ENCODE measurements at places on chromosomes 7 and 10. TPM values are rescaled to one million over a fixed set of nuclear protein-coding genes. Genes with fewer than 3 reads are reported as not detected.
A peak's percentile ranks its signal among the peaks of the same experiment; 100 is the strongest.

The CLCN1 gene
- 0.57 TPM for polyA plus RNA-seq

DNA sequence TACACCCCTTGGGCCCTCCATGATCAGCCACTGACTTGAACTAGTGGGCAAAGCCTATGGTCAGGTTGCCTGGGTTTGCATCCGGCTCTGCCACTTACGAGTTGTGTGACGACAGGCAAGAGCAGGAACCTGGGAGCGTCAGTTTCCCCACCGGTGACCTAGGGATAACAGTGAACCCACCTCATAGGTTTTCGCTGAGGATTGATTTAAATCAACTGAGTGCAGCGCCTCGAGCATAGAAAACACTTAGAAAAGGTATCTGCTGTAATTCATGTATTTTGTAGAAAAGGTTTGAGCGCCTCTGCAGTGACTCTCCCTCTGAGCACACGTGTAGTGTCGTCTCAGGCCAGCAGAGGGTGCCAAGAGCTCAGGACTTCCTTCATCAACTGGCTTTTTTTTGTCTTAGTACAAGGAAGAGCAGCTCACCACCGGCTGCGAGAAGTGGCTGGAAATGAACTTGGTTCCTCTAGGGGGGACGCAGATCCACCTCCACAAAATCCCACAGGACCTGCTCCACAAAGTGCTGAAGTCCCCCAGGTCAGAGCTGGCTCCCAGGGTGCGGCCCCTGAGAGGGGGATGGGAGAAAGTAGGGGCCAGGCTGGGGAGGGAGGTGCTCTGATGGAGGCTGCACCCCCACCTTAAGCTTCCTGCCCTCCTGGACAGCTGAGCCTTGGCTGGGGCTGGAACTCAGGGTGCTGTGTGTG, 27.7 kb downstream of the BTBD16 start:
- no peaks in the 10 kb centered on the region for H3K36me3 ChIP-seq
- no peak overlapping the region for H3K4me3 ChIP-seq
- no peaks in the 10 kb centered on the region for H3K27me3 ChIP-seq
- H3K27ac ChIP-seq, result no peak overlapping the region

DNA sequence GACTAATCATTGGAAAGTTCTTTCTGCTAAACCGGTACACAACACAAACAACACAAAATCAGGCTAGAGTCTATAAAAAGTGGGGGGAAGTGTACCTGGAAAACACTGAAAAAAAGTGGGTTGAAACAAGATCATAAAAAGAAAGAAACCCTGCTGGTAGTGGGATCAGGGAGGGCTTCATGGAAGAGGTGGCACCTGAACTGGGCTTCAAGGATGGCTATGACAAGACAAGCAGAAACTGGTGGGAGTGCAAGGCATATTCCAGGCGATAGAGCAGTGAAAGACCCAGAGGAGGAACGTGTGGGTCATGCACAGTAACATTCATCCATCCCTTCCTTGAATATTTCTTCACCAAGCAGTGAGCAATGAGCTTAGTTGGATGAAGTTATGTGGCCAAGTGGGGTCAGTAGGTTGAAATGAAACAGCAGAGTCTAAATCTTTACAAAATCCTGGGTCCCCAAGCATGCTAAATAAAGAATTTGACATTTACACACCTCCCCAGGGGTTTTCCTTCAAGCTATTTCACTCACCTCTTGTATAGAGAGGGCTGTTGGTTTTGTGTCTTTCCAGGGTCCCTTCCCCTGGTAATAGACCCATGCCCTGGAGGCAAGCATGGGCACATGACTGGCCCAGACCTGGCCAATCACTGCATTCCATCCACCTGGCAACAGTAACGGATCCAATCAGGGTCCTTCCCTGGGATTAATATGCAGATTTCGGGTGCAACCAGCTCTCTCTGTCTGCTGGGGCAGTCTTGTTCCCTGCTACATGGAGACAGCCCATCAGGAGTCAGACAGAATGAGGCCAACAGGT, 38.2 kb downstream of the SPOCK2 start:
- DNase-seq, result no peak
- H3K36me3 ChIP-seq, result no peaks in the 10 kb centered on the region
- H3K27ac ChIP-seq, result no peak overlapping the region
- no peaks in the 10 kb centered on the region for H3K4me1 ChIP-seq

The C10orf53 gene
- polyA plus RNA-seq, result 0.05 TPM

DNA sequence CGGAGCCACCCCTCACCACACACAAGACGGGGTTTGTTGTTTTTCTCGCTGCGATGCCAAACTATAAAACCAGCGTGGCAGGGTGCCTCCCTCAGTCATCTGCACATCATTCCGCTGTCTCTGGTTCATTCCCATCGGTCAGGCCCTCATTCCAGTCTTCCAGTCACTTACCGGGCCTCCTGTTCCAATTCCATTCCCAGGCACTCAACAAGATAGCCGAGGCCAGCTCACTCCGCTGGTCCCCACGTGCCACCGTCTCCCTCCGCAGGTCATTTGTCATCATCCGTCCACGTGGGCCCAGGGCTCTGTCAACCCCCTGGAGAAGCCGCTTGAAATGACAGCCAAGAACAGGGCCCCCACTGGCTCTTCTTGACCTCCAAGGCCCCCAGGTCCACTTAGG, 6.1 kb upstream of the TMEM184A start:
- peaks cover 12% of the 10 kb centered on the region for H3K4me1 ChIP-seq
- H3K36me3 ChIP-seq, result peaks cover 8% of the 10 kb centered on the region
- DNase-seq, result no peak

The LAMTOR4 gene
- 448 TPM for polyA plus RNA-seq

- DNase-seq, result no peak
- peaks cover 16% of the 10 kb centered on the region for H3K36me3 ChIP-seq
- H3K4me1 ChIP-seq, result no peaks in the 10 kb centered on the region
- H3K4me3 ChIP-seq, result no peak overlapping the region
- H3K27ac ChIP-seq, result no peak overlapping the region
- H3K27me3 ChIP-seq, result no peaks in the 10 kb centered on the region
These were observed 22.6 kb downstream of the PNPLA8 start for GRCh38 chr7:108503112-108504026.

DNA sequence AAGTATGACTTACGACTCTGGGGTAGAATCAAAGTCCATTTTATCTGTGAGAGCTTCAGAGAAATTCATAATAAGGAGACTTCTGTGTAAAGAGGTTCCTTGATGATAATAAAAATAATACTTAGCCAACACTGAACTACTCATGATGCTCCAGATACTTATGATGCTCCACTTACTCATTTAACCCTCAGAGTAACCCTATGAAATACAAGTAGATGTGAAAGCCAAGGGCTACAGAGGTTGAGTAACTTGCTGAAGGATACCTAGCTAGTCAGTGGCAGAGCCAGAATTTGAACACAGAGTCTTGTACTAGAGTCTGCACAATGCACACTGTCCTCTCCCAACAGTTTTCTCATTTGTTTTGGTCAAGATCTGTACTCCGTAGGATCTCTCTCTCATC, 89.5 kb downstream of the HECW1 start:
- H3K4me3 ChIP-seq, result no peak overlapping the region
- H3K36me3 ChIP-seq, result no peaks in the 10 kb centered on the region
- H3K27me3 ChIP-seq, result no peaks in the 10 kb centered on the region

The MORN4 gene
- polyA plus RNA-seq, result 4.7 TPM

DNA sequence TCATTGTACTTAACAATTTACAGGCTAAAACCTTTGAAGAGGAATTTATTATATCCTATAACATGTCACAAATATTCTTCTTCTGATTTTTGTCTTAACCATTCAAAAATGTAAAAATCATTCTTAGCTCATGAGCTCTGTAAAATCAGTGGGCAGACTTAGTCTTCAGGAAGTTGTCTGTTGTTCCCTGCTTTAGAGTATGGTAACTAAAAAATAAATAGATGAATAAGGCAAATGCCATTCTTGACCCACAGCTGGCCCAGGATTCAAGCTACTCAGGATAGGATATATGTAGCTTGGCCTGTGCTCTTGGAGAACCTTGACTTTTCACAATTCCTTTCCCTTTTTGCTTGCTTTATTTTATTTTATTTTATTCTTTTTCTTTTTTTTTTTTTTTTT, 51.5 kb downstream of the LRRC4 start:
- no peak overlapping the region for H3K4me3 ChIP-seq
- H3K4me1 ChIP-seq, result no peaks in the 10 kb centered on the region
- no peak overlapping the region for H3K27ac ChIP-seq
- no peaks in the 10 kb centered on the region for H3K36me3 ChIP-seq
- no peak for DNase-seq

DNA sequence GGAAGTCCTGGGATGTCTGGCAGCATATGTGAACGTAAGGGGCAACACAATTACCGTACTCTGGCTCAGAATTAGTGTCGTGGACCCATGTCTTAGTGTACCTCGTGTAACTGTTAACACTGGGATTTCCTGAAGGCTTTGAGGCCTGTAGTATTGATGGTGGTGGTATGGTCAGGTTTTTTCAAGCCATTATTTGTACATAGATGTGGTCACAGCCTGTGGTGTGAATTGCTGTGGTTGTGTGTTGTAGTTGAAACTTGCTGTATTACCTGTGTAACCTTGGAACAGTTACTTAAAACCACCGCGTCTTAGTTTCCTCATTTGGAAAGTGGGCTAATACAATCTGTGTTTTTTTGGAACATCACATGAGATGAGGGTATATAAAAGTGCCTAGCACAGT, 5.3 kb downstream of the EXOC4 start:
- no peaks in the 10 kb centered on the region for H3K27me3 ChIP-seq
- no peak overlapping the region for H3K4me3 ChIP-seq
- H3K36me3 ChIP-seq, result no peaks in the 10 kb centered on the region
- H3K4me1 ChIP-seq, result peaks cover 7% of the 10 kb centered on the region
- no peak for DNase-seq
- H3K27ac ChIP-seq, result no peak overlapping the region

- peaks cover 27% of the 10 kb centered on the region for H3K4me1 ChIP-seq
- DNase-seq, result no peak
- H3K27ac ChIP-seq, result peak overlapping the region; percentile 38
- no peaks in the 10 kb centered on the region for H3K36me3 ChIP-seq
- no peak overlapping the region for H3K4me3 ChIP-seq
These were observed 81.7 kb downstream of the DLG5 start for GRCh38 chr10:77844713-77845445.

The PIP4K2A gene
- polyA plus RNA-seq, result 23.8 TPM

DNA sequence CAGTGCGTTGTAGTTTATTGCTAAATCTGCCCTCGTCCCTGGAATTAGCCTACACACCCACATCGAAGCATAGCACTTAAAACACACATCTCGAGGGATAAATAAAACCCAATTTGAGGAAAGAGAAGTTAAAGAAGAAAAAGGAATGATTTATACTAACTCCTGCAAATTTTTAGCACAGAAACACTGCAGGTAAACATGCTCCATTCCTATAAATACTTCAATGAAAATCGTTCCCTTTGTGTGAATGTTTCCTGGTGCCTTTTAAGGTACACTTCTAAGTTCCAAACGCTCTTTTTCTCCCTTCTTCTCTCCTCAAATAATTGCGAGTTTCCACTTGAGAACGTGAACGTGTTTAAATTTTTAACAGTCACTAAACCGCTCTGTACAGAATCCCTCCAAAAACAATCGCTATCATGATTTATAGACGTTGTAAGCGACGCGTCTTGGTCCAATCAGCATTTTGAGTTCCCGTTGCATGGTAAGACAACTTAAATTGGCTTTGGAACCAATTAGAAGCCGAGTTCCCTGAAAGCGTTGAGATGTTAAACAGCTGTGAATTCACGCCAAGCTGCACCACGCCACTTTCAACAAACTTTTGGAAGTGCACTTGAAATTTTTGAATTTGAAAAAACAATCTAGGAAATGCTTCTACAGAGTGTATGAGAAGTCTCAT, 12.5 kb upstream of the EBLN1 start:
- H3K4me1 ChIP-seq, result peaks cover 2% of the 10 kb centered on the region
- H3K27me3 ChIP-seq, result no peaks in the 10 kb centered on the region
- H3K36me3 ChIP-seq, result no peaks in the 10 kb centered on the region

GRCh38 chr10:5546891-5547680, 22.3 kb downstream of the CALML3 start:
- DNase-seq, result no peak
- no peaks in the 10 kb centered on the region for H3K36me3 ChIP-seq
- no peaks in the 10 kb centered on the region for H3K27me3 ChIP-seq
- H3K4me3 ChIP-seq, result no peak overlapping the region
- peaks cover 53% of the 10 kb centered on the region for H3K4me1 ChIP-seq

The SEC23IP gene
- polyA plus RNA-seq, result 14.1 TPM

DNA sequence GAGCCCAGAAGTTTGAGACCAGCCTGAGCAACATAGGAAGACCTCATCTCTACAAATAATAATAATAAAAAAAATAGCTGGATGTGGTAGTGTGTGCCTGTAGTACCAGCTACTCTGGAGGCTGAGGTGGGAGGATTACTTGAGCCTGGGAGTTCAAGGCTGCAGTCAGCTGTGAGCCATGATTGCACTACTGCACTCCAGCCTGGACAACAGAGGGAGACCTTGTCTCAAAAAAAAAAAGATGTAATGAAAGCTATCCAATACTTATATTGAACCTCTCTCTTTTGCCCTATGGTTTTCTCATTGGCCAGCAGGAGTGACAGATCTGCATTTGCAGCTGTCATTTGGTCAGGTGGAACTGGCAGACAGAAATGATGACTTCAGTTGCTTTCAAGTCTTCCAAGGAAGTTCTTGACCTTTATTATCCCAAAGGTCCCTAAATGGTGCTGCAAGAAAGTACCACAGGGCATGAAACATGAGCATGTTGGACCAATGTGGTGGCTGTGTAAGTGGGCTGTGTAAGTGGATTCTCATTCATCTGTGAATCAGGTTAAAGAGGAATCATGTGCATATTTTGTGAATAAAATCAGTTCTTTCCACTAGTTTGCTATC, 99.4 kb downstream of the CALD1 start:
- no peak for DNase-seq
- no peaks in the 10 kb centered on the region for H3K4me1 ChIP-seq
- H3K4me3 ChIP-seq, result no peak overlapping the region
- H3K27ac ChIP-seq, result no peak overlapping the region
- no peaks in the 10 kb centered on the region for H3K27me3 ChIP-seq

DNA sequence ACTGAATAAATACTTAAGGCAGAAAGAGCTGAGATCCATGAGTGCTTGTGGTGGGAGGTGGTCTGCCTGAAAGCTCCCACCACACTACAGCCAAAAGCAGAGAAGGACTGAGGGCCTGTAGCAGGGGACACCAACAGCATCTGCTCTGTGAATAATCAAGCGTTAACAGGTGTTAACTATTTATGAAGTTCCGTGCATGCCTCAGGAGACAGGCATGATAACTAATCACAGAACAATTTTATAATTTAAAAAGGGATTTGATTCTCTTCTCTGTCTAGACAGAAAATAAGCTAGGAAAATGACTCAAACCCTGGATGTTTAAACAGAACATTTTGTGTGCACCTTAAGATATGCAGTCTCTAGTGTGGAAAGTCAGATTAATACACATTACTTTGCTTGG, 61.5 kb upstream of the GHITM start:
- H3K27me3 ChIP-seq, result no peaks in the 10 kb centered on the region
- no peak overlapping the region for H3K4me3 ChIP-seq
- no peak for DNase-seq
- no peak overlapping the region for H3K27ac ChIP-seq
- H3K4me1 ChIP-seq, result no peaks in the 10 kb centered on the region

The MLXIPL gene
- 25.3 TPM for polyA plus RNA-seq

- DNase-seq, result no peak
- no peaks in the 10 kb centered on the region for H3K4me1 ChIP-seq
- H3K27ac ChIP-seq, result no peak overlapping the region
- no peak overlapping the region for H3K4me3 ChIP-seq
- H3K36me3 ChIP-seq, result no peaks in the 10 kb centered on the region
- no peaks in the 10 kb centered on the region for H3K27me3 ChIP-seq
These were observed 1079.9 kb upstream of the LRRTM3 start for GRCh38 chr10:65845916-65846315.

All from thymus (tissue), 14 donors.